H9 (cell line): ENCODE measurements at places on chromosomes 11 and 22. TPM values are rescaled to one million over a fixed set of nuclear protein-coding genes. Genes with fewer than 3 reads are reported as not detected.

- H3K4me3 ChIP-seq = peak within 1 kb of the TSS; percentile 51
- H3K27me3 ChIP-seq = no peaks in the 10 kb centered on the region; the same call in 1 of the 2 replicates
- peak; percentile 65 for DNase-seq
- no peaks in the 10 kb centered on the region for H3K36me3 ChIP-seq
These were observed at the start of gene SLC15A3 for GRCh38 chr11:60951904-60952741. Gene SLC15A3 (minus strand): TSS chr11:60952176. CDS start chr11:60951551, 625 bp downstream.

- no peak overlapping the region for H3K4me3 ChIP-seq
- DNase-seq = no peak
- no peaks in the 10 kb centered on the region for H3K36me3 ChIP-seq
These were observed 50.9 kb upstream of the LINC01488 start for GRCh38 chr11:69430566-69430965.

DNA sequence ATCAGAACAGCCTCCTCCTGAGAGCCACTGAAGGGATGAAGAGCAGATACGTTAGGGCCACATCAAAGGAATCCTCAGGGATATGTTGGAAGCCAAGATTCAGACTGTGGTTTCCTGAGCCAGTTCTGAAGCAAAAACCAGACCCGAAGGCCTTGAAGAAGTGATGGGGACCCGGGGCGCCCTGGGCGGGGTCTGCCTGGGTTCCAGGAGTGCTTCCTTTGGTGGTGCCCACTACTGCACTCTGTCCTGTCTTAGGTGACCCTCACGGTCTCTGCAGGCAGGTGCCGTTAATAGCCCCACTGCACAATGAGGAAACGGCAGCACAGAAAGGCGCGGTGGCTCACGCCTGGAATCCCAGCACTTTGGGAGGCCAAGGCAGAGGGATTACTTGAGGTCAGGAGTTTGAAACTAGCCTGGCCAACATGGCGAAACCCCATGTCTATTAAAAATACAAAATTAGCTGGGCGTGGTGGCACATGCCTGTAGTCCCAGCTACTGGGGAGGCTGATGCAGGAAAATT, 12.9 kb upstream of the SH3BP1 start:
- no peak overlapping the region for H3K27ac ChIP-seq
- no peaks in the 10 kb centered on the region for H3K27me3 ChIP-seq
- H3K4me1 ChIP-seq = peaks cover 2% of the 10 kb centered on the region; the same call in 1 of the 2 replicates
- no peak overlapping the region for H3K4me3 ChIP-seq
- no peak for DNase-seq

DNA sequence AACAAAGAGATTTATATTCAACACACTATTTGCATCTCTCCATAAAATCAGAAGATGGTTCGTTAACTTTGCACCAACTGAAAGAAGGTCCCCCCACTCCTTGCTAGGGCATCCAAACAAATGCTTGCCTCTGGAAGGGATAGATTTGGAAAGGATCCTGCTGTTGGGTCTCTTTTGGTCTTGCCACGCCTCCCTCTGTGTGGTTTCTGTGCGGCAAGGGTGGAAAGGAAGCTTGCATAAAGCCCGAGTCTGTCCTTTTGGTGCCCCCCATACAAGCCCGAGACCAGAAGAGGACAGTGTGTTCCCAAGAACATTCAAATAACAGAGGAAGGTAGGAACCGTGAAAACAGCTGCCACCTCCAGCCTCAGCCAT, 15.1 kb downstream of the SCGB1A1 start:
- H3K27me3 ChIP-seq = no peaks in the 10 kb centered on the region
- DNase-seq = no peak
- H3K4me3 ChIP-seq = no peak overlapping the region
- no peaks in the 10 kb centered on the region for H3K4me1 ChIP-seq

Gene LDLRAD3
- 11.5 and 12.1 TPM in 2 replicates for total RNA-seq
